ENCODE measurements at places on chromosomes 2 and 18. TPM values are rescaled to one million over a fixed set of nuclear protein-coding genes. Genes with fewer than 3 reads are reported as not detected.

DNA sequence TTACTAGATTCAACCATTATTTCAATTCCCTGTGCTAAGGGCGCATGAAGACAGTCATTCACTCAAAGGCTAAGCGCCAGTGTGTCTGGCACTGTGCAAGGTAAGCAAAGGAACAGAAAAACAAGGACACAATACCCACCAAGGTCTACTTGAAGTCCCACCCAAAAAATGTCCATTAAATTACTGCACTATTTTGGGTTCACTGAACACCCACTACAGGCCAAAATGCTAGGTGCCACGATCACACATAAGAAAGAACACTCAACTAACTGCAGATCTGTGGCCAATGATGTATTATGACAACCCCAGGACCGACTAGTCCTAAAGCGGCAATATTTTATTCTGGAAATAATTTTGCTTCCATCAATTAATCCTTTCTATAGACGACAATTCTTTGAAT is 1.8 kb downstream of the TMEM131 start:
- no peak for DNase-seq

GRCh38 chr2:127909019-127909418 is 23.3 kb upstream of the AMMECR1L start:
- no peak for DNase-seq

GRCh38 chr18:9362869-9363268 is 28.3 kb downstream of the TWSG1 start:
- no peak for DNase-seq

- DNase-seq: no peak
Measured at GRCh38 chr2:17232776-17233556, 285.3 kb downstream of the RAD51AP2 start.

Gene RUFY4
- not detected for total RNA-seq
